ENCODE measurements at places on chromosomes 6 and 20.

DNA sequence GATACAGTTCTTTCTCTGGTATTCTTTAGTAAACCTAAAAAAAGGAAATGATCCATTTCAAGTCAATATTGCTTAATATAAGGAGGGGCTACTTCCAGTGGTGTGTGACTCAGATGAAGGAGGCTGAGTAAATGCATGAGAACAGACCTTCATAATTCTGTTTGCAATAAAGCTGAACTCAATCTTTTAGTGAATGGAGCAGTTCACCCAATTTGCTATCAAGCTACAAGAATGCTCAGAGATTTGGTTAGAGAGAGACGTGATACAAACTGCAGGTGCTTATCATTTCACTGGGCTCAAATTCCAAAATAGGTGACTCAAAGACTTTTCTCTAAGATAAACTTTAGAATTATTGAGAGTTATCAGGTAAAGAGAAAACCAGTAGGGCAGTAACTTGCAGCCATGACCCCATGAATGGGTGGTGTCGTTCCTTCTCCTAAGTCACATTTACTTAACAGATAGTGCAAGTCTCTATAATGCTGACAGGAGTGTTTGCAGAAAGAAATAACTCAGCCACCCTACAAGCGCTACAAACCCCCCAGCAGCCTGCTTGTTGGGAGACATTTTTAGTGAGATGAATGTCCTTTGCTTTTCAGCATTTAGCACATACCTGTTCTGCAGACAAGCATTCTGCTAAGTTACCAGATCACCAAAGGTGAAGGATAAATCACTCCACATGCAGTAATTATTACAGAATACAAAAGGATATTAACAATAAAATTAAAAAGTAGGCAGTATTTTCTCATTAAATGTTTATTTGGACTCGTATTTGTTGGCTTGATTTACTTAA is 16.4 kb upstream of the BLOC1S5 start:
- no peak for DNase-seq

DNA sequence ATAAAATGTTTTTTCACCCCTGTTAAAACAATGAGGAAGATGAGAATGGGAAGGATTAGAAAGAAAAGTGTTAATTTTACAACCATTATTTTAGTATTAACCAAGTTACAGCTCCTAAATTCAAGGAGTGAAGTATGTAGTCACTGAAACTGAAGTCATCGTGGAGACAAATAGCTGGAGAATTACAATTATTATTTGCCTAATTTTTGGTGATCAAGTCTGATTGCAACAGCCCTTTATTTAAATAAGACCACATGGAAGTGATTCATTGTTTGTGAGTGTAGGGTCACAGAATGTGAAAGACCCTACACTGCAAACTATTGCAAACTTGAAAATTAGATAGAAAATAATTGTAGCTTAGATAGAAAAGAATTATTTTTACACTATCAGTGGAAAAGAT is 292.4 kb downstream of the CENPW start:
- DNase-seq, result no peak

DNA sequence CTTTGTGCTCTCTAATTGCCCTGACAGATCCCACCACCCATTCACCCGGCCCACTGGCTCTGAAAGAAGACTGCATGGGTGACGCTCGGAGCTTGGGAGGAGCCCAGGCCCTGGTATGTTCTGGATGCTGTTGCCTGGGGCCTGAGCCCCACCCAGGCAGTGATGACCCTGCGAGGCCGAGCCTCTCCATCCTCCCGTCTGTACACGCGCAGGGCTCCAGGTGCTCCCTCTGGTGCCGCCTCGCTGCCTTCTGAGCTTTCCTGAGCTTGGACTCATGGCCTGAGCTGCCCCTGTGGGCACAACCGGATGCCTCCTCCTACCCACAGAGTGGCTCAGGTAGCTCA is 61.2 kb downstream of the STK35 start:
- DNase-seq, result no peak

DNA sequence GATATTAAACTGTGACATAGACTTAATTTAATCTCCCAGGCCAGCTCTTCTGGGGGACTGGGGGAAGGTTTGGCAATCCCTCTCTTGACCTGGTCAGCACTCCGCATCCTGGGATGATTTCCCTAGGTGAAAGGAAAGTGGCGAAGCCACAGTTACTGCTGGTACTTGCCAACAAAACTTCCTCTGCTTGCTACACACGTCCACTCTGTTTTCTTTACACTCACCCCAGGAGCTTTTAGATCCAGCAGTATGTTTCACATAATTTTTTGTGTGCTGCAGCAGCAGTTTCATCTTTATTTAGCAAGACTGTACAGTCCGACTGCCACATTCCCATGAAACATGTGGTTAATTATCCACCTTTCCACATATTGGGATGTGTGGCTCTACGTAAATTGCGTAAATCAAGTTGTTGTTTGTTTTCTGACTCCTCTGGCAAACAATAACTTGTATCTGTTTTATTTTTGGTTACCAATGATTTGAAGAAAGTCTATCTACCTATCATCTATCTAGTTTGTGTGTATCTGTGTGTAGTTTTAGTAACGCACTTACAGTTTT is 284.0 kb downstream of the PHF3 start:
- no peak for DNase-seq

- DNase-seq, result no peak
Observed at GRCh38 chr20:18578581-18578980, 9.3 kb upstream of the DTD1 start.

DNA sequence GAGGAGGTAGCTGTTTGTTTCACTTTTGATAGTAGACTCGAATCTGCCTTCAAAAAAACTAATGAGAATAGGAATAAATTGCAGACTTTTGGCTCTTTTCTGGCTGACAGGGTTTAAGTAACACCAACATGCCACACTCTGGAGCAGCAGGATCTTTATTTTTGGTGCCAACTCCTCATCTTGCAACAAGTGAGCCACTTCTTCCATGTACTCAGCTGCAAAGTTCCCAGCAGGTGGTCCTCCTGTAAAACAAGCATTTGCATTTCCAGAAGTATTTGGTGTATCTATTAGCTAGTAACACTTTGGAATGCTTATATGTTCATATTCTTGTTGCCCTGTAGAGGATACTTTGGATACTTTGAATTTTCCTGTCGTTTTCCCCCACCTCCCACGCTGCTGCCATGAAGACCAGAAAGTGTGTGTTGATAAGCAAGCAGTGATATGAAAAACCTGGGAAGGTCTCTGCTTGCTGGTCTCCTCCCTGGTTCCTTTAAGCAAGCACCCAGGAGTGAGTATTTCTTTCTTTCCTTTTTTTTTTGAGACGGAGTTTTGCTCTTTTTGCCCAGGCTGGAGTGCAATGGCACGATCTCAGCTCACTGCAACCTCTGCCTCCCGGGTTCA is 1.0 kb downstream of the ARMH2 start:
- DNase-seq, result no peak

GRCh38 chr20:13771853-13772453 is 12.8 kb downstream of the ESF1 start:
- DNase-seq, result no peak

DNA sequence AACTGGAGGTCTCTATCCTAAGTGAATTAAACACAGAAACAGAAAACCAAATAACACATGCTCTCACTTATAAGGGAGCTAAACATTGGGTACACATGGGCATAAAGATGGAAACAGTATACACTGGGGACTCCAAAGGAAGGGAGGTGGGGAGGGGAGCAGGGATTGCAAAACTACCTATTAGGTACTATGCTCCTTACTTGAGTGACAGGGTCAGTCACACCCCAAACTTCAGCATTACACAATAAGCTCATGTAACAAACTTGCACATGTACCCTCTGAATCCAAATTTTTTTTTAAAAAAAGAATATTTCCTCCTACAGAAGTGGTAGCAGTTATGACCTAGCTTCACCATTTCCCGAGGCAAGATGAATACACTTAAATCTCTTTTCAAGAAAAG is 49.5 kb upstream of the MYLIP start:
- no peak for DNase-seq

DNA sequence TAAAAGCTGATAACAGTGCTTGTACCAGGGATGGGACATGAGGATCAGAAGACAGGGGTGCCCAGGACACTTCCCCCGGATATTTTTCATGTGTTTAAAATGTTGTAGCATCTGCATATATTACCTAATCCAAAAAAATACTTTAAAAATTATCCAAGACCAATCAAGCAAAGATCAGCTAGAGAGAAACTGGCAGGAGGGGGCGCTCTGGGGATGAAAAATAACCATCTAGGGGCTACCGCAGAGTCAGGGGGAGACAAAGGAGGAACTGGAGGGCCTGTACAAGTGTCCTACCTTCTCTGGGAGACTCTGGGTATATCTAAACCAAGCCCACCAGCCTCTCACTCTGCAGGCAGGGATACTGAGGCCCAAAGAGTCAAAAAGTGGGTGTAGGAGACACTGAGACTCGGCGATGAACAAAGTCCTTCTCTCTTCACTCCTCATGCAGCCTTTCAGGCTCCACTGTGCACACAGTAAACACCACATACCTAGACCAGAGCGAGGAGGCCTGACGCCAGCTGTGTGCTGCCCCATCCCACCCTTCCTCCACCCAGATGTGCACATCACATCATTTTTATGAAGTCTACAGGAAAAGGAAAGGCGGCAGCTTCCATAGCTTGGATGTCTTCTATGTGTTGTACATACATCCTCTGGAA is 9.8 kb downstream of the RIMS4 start:
- no peak for DNase-seq

DNA sequence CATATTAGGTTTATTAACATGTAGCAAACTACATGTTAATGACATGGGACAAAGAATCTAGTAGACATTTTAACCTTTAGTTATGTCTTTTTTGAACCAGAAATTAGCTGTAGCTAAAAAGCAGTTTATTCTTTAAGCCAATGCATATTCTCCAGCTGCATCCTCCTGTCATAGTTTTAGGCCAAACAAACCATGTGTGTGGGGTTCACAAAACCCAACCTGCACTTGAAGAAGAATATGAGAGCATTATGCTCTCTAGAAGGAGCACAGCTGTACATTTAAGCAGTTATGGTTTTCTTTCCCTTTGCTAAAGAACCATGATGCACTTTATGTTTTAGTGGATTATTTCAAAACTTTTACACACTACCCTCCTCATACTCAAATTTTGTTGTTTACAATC is 46.2 kb downstream of the AKIRIN2 start:
- DNase-seq, result no peak

DNA sequence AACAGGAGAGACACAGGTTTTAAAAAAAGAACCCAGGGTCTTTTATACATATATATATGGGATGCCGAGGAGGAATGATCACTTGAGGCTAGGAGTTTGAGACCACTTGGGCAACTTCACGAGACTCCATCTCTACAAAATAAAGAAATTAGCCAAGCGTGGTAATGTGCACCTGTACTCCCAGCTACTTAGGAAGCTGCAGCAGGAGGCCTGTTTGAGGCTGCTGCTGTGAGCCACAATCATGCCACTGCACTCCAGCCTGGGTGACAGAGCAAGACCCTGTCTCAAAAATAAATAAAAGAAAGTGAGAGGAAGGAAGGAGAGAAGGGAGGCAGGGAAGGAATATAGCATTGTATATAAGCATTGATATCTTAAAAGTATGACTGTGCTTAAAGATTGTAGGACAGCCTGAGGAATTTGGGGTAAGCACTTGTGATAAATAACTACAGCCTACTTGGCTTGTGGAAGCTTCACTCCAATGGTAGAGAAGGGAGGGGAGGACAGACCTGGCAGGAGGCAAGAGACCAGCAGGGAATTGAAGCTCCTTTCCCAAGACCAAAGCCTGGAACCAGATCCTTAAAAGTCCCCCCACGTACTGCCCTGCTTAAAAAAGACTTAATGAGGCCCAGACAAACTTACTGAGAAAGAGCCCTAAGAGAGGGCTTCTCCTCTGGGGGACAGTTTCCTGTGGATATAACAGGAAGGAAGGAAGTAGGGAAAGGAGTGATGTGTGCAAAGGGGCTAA is 2.5 kb upstream of the SNTA1 start:
- no peak for DNase-seq

GRCh38 chr20:23065266-23066201 is 16.1 kb upstream of the THBD start:
- no peak for DNase-seq

- no peak for DNase-seq
Observed at GRCh38 chr6:19432966-19433498, 404.1 kb upstream of the ID4 start.

GRCh38 chr20:48159145-48160008 is 374.1 kb upstream of the SULF2 start:
- no peak for DNase-seq

GRCh38 chr6:54719131-54719530 is 127.4 kb upstream of the FAM83B start:
- DNase-seq, result no peak

- no peak for DNase-seq
Observed at GRCh38 chr20:40493071-40493470, 196.0 kb downstream of the MAFB start.

DNA sequence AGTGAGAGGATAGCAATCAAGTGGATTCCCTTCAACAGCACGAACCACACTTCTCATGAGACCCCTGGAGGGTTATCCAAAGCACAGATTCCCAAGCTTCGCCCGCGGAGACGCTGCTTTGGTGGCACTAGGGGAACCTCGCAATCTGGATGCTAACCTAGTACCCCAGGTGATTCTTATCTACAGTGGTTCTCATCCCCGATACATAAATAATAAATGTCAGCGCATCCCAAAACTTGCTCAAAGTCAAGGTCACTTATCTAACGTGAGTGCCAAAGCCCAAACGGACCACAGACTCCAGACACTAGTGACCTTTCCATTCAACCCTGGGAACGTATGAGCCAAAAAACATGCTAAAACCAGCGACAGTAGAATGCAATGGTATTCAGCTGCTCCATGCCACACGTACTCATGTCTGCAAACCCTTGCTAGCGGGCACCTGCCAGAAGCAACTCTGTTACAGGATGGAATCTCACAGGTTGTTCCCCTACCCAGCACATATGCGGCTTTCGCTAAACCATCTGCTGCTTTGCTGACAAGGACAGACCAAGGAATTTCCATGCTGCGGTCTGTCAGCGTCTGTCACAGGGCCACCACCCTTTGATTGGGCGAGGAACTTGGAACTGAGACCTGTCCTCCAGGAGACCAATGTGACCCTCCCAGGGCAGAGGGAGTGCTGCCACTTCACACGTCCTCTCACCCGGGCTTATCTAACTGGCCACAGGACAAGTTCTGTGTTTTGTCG is 16.8 kb downstream of the MYLK4 start:
- DNase-seq, result no peak

GRCh38 chr6:43242908-43243663 is at the start of gene TTBK1:
TSS of gene TTBK1 (plus strand) at chr6:43243481. CDS start at chr6:43246661, 3,180 bp downstream.
- DNase-seq, result peak; percentile 44

- DNase-seq, result no peak
Observed at GRCh38 chr6:132261354-132261753, 139.9 kb downstream of the MOXD1 start.

GRCh38 chr6:135170238-135170637 is 10.9 kb upstream of the MYB start:
- peak; percentile 80 for DNase-seq
